ENCODE measurements at places on chromosomes 6 and 20.
A peak's percentile ranks its signal among the peaks of the same experiment; 100 is the strongest.

- peak; percentile 93 for DNase-seq
These were observed at the start of gene GPANK1 for GRCh38 chr6:31664790-31665500. Gene GPANK1 (minus strand): TSS chr6:31664997. CDS start chr6:31664478, 519 bp downstream.

GRCh38 chr6:113047148-113047547 is 700.0 kb downstream of the RFPL4B start:
- no peak for DNase-seq

DNA sequence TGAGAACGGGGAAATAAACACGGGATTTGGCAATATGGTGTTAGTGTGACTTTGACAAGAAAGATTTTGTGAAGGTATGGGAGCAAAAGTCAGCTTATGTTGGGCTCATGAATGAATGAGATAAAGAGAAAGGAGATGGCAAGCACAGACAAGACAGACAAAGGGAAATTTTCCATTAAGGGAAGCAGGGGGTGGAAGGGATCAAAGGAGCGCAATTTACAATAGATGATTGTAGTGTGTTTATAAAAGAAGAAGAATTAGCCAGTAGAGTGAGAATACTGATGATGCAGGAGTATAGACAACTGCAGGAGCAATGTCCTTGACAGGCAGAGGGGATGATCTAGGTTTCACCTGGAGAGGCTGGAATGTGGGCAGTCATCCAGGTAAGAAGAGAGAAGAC is 34.1 kb downstream of the RBM24 start:
- no peak for DNase-seq

DNA sequence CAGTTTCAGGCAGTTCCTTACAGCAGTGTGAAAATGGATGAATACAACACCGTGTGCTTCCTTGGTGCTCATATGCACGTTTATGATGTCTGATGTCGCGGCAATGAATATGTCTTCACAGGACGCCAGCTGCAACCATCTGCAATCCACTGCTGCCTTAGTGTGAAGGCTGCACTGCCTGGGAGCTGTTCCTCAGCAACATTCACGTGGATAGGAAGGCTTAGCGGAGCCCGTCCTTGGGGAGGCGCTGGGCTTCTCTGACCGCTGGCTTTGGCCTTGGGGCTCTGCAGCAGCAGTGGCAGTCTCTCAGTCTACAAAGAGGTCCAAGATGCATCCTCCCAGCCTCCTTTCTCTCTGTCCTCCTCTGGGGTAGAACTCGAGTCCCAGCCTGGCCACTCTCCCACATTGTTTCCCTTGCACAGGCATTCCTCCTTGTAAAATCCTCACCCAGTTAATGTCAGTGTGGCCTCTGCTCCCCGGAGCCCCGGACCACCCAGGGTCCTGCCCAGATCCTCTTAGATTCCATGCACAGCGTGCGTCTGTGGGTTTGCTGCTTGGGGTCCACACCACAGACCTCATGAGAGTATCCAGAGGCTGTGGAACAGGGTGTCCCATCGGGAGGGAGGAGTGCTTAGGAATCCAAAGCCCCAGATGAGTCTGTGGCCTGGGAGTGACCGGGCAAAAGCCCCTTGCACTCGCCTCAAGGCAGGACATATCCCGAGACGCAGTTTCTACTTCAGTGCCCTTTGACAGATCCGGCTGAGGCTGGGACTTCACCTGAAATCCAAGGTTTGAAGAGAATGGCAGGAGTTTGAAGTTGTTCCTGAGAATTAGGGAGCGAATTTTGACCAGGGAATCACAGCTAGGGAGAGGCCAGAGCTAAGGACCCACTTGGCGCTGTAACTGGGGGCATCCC is 181.3 kb downstream of the THBS2 start:
- no peak for DNase-seq

- no peak for DNase-seq
These were observed 7.8 kb upstream of the PNISR start for GRCh38 chr6:99432877-99433276.

DNA sequence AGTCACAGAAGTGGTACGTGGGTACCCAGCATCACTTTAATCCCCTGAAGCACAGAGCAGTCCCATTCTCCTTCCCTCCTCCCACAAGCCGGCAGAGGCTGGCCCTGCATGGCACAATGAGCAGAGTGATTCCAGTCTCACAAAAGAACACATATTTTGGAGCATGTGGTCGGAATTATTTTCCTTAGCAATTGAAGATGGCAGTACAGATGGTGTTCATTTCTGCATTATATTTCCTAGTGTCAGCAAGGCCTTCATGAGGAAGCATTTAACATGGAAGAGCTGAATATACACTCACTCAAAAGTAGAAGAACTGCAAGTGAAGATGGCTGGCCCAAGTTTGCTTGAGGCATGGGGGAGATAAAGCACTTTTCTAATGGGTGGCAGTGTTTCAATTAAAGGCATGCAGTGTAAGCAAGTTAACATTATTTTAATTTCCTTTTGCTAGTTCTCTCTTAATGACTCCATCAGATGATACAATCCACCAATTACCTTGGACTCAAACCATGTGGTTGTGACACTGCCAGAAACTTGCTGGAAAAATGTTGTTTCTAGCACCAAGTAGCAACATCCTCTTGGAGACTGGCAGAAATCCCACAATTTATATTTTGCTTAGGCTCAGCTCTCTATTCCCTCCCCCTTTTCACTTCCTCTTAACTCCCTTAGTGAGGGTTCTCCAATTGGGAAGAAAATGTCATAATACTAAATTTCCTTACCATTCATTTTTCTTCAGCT is 74.4 kb downstream of the ARHGAP18 start:
- no peak for DNase-seq

DNA sequence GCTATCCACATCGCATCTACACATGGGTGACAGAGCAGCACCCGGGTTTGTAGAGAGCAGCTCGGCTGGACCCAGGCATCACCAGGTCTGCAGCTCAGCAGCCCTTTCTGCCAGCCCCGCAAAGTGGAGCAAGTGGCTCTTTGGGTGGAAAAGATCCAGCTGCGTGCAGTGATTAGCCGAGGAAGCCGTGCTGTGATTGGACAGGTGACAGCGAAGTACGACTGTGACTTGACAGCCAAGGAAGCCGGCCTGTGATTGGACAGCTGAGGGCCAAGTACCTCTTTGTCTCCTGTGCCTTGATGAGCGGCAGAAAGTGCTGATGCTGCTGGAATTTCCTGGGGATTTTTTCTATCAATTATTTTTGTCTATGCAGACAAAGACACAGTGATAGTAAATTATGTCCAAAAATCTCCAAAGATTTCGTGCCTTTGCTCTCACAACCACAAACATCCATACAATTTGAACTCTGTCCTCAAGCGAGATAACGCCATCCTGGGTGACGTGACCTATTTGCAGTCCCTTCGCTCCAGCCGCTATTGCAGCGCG is 62.3 kb upstream of the GPR31 start:
- no peak for DNase-seq

GRCh38 chr6:163963205-163964120 is 548.9 kb downstream of the QKI start:
- DNase-seq = no peak

DNA sequence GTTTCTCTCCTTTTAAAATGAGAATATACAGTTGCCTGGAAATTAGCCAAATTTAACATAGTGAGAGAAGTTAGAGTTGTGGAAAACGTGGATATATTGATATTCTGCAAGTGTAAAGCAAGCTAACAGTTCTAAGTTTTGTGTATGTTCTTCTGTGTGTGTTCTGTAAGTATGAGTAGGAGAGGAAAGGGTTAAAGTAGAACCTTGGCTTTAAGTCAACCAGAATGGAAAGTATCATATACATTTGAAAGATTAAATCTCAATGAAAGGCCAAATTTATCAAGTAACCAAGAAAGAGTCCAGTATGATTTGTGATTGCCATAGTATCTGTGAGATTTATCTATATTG is 30.0 kb upstream of the BAG2 start:
- no peak for DNase-seq

DNA sequence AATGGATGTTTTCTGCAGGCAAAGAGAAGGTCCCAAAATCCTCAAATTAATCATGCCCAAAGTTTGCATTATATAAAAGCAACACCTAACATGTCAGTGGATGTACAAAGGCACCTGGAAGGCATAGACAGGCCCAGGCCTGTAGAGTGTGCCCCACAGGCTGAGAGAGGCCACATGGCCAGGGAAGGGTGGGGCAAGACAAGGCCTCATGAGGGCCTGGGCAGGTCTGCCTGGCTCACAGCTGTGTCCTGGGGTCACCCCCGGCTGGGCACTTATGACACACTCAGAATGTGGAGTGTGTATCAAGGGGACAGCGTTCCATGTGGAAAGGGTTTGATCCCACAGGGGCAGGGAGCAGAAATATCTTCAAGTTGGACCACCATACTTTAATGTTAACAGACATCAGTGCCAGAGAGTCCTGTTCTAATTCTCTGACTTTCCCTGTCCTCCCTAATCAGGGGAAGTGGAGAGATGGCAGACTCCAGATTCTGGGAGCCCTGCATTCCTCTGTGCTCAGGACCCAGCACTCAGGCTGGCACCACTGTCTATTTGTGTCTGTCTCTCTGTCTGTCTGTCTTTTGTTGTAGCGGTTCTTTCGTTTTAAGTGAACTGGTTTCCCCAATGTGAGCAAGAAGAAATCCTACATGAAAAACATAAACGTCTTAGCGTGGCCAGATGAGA is 178.3 kb upstream of the FOXA2 start:
- no peak for DNase-seq

GRCh38 chr6:5956939-5957338 is 49.8 kb downstream of the NRN1 start:
- DNase-seq = no peak

GRCh38 chr6:4153514-4153985 is 18.2 kb upstream of the ECI2 start:
- no peak for DNase-seq

DNA sequence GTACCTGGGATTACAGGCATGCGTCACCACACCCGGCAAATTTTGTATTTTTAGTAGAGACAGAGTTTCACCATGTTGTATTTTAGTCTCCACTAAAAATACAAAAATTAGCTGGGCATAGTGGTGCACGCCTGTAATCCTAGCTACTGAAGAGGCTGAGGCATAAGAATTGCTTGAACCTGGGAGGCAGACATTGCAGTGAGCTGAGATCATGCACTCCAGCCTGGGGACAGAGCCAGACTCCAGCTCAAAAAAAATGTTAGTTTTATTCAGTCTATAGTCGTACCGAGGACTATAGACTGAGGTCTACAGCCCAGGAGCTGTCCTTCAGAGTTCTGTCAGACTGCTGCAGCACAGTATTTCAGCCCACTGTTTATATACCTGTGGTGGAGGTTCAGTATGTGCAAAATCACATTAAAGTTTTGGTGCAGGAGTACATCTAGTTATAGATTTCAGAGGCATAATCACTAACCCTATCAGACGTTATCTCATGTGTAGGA is 3.6 kb upstream of the CASP8AP2 start:
- no peak for DNase-seq

GRCh38 chr6:144661116-144661806 is 376.1 kb downstream of the UTRN start:
- DNase-seq = no peak

- DNase-seq = no peak
These were observed 263.6 kb downstream of the CD83 start for GRCh38 chr6:14380901-14381828.

DNA sequence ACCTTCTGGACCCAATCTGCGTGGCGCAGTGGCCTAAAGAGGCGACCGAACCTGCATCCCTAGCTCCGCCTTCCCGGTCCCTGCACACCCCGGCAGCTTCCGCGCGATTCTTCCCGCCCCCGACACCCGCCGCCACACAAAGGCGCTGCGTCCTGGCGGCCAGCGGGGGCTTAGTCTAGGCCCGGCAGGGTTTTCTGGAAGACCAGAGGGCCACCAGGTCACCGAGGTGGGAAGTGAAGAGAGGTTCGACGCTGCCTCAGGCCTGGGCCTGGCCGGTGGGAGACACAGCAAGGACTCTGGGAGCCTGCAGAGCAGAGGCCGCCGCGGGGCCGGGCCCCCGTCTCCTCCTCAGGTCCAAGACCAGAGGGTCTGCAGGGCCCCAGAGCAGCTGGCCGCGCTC is 154.9 kb downstream of the OR2B2 start:
- DNase-seq = peak; percentile 36

DNA sequence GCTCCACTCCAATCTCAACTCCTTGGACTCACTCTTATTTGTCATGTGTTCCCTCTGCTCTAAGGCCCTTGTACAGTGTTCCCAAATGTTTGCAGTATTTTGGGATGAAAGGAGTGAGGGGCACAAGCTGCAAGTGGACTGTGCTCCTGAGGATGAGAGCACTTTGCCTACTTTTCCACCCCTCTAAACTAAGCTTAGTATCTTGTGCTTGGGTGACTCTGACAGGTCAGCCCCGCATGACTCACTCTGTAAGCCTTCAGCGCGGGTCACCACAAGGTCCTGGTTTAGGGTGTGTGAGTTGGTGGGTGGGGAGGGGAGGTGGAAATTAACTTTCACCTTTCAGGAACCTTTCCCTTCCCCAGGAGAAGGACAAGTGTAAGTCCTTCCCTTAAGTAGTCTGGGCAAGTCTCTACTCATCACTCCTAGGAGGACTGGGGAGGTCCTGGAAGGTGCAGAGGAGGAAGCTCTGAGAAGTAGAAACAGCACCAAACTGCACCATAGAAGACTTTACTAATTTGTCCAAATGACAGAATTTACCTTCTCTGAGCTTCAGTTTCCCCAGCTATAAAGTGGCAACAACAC is 68.8 kb upstream of the EPB41L1 start:
- peak; percentile 31 for DNase-seq

DNA sequence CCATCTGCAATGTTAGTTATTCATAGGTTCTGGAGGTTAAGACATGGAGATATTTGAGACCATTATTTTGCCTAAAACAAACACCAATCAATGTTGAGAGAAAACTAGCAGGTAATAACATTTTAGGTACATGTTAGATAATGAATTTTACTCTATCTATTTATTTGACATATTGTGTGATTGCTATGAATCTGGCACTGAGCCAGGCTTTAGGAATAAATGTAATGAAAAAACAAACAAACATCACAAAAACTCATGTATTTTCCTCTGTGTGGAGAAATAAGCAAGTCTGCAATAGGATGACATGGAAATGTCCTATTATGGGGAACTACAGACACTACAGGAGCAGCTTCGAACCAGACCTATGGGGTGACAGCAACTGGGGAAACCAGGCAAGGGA is 57.8 kb downstream of the OPN5 start:
- no peak for DNase-seq

DNA sequence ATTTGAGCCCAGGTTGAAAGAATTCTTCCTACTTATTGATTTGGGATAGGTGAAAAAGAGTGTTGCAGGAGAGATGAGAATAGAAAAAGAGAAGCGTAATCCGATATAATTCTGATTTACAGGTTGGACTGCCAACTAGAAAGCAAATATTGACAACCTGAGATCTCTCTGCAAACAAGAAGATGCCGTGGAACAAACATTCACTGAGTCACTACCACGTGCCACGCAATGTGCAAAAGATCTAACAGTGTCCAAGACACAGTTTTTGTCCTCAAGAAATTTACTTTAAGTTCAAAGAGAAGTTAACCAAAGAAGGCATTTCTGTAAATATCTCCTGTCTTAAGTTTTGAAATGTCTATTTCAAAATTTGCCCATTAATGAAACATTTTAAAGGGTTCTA is 578.0 kb upstream of the ARID1B start:
- no peak for DNase-seq

- DNase-seq = no peak
These were observed 13.5 kb upstream of the ANKRD60 start for GRCh38 chr20:58241766-58242465.

GRCh38 chr20:33984182-33984719 is 9.5 kb upstream of the RALY start:
- DNase-seq = no peak

Data from CD4-positive, alpha-beta T cell treated with Interleukin-15 for 1 hour (primary cell).